AG09309 (cell line): ENCODE measurements at places on chromosomes 7 and 10.

GRCh38 chr7:118286131-118286530 lies 61.6 kb downstream of the ANKRD7 start:
- DNase-seq: no peak

- no peak for DNase-seq
Measured at GRCh38 chr7:105307163-105307672, 81.5 kb downstream of the SRPK2 start.

DNA sequence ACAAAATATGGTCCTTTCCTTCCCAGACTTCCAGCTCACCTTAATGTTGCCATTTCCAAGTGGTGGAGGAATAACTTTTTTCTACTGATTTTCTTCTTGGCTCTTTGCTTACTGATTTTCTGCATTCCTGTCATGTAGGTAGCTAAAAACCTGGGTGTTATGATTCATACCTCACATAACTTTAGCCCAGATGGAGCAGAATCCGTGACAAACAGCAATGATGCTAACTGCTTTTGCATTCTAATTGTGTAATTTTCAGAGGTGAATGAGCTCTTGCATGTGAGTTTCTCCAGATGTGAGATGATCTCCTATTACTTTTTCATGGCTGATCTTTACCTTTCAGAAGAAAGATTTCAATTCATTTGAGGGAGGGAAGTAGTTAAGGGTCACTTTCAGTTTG lies 43.4 kb downstream of the WDR11 start:
- DNase-seq: no peak

DNA sequence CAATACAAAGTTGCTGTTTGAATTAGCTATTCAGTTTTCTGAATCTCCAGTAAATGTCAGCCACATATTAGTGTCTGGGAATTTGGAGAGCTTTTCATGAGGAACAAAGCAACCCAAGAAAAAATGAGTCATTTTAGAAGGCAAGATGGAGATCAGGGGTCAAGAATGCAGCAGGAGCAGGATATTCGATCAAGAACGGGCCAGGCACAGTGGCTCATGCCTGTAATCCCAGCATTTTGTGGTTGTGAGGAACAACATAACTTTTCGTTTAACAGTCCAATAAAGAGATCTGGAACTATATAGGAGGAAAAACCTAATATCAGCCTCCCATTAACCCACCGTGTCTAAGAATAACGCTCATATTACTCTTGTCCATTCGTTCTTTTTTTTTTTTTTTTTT lies 600.5 kb downstream of the MAGI2 start:
- peak; percentile 84 for DNase-seq

- DNase-seq: no peak
Measured at GRCh38 chr7:73668886-73669230, 1.2 kb downstream of the VPS37D start.

DNA sequence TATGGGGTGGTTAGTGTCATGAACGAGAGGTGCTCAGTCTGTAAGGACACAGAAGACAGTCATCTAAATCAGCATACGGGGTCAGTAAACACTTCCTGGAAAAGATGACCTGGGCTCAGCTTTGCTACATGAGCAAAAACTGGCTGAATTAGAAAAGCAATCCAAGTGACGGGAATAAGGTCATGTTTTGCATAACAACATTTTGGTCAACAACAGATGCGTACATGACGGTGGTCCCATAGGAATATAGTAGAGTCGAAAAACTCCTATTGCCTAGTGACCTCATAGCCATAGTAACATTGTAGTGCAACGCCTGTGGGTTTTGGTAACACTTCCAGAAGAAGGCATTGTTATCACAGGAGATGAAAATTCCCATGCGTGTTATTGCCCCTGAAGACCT lies 92.9 kb downstream of the CTNNA3 start:
- DNase-seq: no peak

DNA sequence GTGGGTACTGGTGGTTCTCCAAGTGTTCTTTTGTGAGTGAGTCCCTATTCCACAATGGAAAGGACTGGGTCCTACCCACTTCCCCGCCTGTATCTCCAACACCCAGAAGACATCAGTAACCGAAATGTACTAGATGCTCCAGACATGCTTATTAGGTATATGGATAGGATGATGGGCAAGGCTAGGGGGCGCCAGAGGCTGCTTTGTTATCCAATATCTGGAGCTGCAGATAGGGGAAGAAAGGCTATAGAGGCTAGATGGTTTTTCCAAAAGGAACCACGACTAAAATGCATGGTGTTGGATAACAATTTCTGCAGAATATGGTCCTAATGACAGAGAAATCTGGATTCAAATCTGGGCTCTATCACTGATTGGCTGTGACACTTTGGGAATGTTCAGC lies 56.2 kb upstream of the TM9SF3 start:
- no peak for DNase-seq

- DNase-seq: no peak
Measured at GRCh38 chr10:113562069-113562468, 9.2 kb downstream of the HABP2 start.

GRCh38 chr10:73039635-73040034 lies 57.0 kb downstream of the P4HA1 start:
- DNase-seq: peak; percentile 77

- no peak for DNase-seq
Measured at GRCh38 chr7:37732888-37733287, 49.3 kb downstream of the GPR141 start.

DNA sequence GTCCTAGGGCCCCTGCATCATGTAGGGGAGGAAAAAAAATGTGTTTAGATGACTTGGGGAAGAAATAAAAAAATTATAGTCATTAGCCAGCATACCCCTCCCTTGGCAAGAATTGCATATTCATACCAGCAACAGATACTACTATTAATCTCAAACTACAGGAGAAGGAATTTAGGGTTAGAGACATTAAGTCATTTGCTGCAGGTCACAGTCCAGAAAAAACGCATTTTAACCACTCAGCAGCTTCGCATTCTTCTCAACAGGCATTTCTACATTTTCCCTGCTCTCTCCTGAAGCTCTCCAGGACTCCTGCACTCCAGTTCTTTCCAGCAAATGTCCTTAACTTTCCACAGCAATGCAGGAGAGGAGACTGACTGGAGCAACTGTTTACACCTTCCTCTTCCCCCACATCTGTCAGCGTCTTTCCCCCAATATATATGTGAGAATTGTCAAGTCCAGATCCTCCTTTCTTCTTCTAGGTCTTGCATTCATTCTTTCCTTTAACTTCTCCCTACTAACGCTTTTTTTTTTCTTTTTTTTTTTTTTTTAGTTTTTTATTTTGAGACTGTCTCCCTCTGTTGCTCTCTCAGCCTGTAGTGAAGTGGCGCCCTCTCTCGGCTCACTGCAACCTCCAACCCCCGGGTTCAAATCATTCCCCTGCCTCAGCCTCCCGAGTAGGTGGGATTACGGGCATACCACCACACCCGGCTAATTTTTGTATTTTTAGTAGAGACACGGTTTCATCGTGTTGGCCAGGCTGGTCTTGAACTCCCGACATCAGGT lies 35.6 kb downstream of the PRPS1L1 start:
- DNase-seq: no peak

DNA sequence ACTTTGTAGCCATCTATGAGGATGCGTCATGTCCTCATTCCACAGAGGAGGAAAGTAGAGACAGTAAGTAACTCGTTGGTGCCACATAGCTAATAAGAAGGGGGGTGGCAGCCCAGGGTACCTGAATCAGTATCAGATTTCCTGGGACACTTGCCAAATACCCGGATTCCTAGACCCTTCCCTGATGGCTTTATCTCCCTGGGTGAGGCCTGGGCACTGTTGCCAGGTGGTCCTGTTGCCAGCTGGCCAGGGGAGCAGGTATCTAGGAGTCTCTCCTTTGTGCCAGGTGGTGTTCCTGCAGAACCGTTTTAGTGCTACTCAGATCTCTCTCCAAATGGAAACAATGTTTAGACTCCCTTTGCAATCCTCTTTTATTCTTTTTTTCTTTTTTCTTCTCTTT lies 12.7 kb downstream of the SLC29A3 start:
- DNase-seq: no peak

GRCh38 chr7:1307828-1308227 lies 75.2 kb downstream of the UNCX start:
- DNase-seq: no peak

GRCh38 chr10:58341947-58342346 lies 7.1 kb downstream of the UBE2D1 start:
- no peak for DNase-seq

DNA sequence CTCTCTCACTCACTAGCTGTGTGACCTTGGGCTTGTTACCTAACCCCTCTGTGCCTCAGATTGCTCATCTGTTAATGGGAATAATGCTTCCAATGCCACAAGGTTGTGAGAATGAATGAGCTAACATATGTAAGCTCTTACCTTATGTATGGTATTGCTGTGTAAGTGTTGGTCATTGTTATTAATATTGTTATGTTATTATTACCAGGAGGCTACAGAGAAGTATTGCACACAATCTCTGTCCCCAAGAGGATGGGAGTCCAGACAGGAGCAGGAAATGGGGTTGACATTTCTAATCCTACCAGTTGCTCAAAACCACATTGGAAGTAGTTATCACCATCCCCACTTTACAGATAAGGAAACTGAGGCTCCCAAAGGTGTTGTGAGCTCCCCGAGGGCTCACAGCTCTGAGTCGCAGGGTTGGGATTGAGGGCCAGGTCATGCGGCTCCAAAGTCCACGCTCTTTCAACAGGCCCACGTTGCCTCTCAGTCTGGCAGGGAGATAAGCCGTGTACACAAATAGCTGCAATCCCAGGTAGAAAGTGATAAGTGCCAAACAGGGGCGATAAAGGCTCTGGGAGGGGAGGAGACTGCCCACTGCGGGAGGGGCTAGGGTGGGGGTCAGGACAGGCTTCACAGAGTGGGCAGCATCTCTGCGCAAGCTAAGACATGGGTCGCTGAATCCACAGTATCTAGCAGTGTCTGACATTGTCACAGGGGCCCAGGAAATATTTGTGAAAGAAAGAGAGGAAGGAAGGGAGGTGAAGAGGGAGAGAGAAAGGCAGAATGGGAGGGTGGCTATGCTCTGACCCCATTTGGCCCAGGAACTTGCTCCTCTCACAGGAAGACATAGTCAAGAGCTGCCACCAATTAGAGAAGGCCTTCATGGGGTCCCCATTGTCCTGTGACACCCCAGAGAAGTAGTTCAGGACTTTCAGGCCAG lies 9.6 kb upstream of the ZMIZ1 start:
- no peak for DNase-seq
